ENCODE measurements at places on chromosomes 1 and 21.

DNA sequence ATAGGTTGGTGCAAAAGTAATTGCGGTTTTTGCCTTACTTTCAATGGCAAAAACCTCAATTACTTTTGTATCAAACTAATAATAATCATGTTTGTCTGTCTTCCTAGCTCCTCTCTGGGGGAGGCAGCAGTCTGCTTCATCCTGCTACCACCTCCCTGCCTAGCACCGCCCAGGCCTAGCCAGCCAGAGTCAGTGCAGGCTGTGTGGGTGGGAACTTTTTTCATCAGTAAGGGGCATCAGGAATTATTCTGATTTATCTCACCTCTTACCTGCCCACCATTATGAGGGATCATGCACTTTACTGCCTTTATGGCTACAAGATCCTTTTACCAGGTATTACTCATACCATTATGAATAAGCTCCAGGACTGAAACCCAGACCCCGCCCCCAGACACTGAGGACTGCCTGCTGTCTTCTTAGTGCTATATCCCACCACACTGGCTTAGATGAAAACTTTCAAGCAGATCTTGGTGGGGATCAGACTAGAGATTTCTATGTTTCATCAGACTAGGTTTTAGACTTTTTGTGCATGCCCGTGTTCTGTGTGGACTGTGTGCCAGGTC is 116.4 kb downstream of the PBX1 start:
- DNase-seq, result no peak

DNA sequence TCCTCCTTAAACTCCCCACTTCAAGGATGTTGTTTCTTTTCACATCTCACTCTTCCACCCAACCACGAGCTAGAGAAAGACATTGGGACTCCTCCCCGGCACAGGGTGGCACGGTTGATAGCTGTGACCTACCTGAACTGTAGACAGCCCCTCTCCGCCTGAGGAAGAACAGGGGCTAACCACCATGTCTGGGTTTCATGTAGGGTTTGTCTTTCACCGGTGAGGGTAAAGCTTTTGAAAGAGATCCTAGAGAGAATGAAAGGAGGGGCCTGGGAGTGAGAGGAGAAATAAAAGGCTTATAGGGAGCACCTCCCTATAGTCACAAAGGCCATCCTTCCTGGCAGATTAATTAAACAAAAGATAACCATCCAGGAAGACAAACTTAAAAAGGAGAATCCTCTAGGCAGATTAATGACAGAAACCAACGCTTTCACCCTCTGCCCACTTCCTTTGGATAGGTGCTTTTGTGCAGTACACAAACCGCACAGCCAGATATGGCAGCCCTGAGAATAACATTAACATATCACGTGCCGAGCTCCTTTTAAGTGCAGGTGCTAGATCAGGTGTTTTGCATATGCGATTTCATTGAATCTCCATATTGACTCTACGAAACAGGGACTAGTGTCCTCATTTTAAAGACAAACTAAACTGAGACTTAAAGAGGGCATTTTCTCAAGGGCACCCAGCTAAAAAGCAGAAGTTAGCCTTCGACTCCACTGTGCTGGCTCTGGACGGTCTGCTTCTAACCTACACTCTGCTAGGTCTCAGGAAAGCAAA is 178.1 kb upstream of the RUNX1 start:
- no peak for DNase-seq

- DNase-seq, result no peak
Measured at GRCh38 chr1:6723621-6724428, 22.2 kb upstream of the DNAJC11 start.

DNA sequence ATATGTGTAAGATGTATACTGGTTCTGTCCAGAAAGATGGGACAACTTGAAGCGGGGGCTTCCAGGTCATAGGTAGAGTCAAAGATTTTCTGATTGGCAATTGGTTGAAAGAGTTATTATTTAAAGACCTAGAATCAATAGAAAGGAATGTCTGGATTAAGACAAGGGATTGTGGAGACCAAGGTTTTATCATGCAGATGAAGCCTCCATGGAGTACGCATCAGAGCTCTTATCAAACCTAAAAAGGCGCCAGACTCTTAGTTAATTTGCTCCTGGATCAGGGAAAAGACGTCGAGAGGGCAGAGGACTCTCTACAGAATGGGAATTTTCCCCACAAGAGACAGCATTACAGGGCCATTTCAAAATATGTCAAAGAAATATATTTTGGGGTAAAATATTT is 23.7 kb upstream of the ETV3 start:
- DNase-seq, result no peak

GRCh38 chr1:19532519-19532918 is 47.2 kb upstream of the CAPZB start:
- no peak for DNase-seq

GRCh38 chr1:80448081-80448480 is 1352.7 kb upstream of the ADGRL2 start:
- no peak for DNase-seq

- no peak for DNase-seq
Measured at GRCh38 chr1:178607718-178608408, 95.0 kb downstream of the TEX35 start.

GRCh38 chr1:14553711-14554110 is 44.8 kb upstream of the KAZN start:
- DNase-seq, result no peak

DNA sequence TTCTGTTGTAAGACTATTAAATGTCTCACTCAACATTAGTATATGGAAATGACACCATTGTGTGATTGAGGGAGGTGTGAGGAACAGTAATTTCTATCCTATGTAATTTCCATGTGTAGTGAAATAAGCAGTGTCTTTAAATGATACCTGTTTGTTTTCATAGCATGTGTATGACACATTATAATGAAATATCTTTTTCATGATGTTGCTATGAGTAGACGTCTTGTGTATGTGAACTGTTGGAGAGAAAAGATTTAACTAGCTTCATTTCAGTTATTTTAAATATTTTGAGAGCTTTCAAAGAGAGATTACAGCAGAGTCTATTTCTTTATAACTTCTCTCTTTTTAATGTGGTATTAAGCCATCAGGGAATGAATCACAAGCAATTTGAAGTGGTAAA is 71.5 kb upstream of the QSOX1 start:
- DNase-seq, result no peak

GRCh38 chr1:147238053-147238902 is 4.2 kb upstream of the CHD1L start:
- DNase-seq, result no peak

GRCh38 chr1:23865543-23865930 is 2.6 kb downstream of the FUCA1 start:
- DNase-seq, result peak; percentile 70

DNA sequence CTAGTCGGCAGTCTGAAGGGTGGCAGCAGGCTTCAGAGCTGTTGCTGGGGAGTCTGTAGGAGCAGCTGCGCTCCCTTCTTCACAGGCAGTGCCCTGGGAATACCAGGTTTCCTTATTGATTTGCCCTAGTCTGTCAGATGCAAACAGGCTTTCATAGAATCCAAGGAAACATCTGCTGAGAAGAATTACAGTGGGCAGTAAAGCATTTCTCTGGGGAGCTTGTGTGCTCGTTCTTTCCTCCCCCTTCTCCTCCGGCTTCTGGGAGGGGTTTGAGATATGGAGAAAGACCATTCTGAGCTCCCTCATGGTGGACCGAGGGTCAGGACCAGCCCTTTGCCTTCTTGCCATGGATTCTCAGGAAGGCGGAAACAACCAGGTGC is 25.4 kb upstream of the PARP1 start:
- no peak for DNase-seq

DNA sequence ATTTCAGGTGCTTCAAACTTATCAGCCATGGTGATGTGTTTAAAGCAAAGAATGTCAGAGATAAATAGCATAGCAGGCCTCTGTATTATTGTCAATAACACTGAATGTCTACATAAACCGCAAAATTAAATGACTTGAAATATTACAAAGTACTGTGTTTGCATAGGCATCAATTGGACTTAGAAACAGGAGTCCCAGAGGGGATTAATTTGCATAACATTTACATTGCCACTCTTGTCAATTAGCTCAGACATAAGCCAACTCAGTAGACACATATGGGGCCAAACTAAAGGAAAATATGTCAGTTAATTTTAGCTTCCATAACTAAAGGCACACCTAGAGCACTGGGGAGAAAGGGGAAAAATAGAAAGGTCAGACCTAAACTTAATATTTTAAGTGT is 814.5 kb upstream of the NEGR1 start:
- no peak for DNase-seq

GRCh38 chr1:40625476-40626382 is 39.8 kb downstream of the RIMS3 start:
- DNase-seq, result no peak

- DNase-seq, result no peak
Measured at GRCh38 chr1:87800006-87800405, 471.3 kb downstream of the LMO4 start.

DNA sequence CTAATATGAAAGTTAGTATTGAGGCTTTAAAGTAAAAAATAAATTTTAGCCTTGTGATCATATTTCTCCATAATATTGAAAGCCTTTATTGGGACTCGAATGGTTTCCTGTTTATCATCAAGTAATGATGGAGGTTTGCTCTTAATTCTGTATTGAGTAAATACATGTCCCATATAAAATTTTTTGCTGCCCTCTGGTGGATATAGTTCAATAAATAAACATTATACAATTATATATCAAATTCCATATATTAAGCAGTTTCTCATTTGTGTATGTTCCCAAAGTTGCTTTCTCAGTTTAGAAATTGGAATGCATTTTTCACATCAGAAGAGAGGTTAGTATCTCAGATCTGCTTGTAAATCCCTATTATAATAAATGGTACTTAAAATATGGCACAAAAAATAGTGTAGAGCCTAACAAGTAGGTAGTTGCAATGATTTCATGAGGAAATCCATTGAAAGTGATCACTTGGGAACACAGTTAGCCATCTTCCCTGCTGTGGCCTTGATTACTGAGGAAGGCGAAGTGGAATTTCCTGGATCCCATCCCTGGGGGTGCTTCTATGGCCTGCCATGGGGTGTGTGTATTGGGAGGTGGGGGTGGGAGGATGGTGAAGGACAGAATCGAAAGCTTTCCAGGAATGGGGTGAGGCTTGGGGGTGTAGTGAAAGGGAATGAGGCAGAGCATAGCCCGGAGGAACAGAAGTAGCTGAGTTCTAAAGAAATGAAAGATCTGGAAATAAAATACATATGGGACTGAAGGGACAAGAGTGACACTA is 84.1 kb upstream of the C21orf91 start:
- no peak for DNase-seq

- DNase-seq, result no peak
Measured at GRCh38 chr1:211589782-211590721, 11.1 kb upstream of the SLC30A1 start.

- DNase-seq, result no peak
Measured at GRCh38 chr1:234779160-234779538, 169.2 kb upstream of the IRF2BP2 start.

GRCh38 chr1:109306832-109307273 is at the start of gene MYBPHL:
Gene MYBPHL, minus strand, starts transcription at chr1:109307011. Its CDS starts 20 bp downstream, at chr1:109306991.
- peak; percentile 70 for DNase-seq

GRCh38 chr1:6030132-6030531 is 15.6 kb upstream of the KCNAB2 start:
- no peak for DNase-seq

- no peak for DNase-seq
Measured at GRCh38 chr21:39007532-39007931, 175.7 kb downstream of the PSMG1 start.

- DNase-seq, result no peak
Measured at GRCh38 chr21:16713331-16714117, 799.3 kb upstream of the CXADR start.

DNA sequence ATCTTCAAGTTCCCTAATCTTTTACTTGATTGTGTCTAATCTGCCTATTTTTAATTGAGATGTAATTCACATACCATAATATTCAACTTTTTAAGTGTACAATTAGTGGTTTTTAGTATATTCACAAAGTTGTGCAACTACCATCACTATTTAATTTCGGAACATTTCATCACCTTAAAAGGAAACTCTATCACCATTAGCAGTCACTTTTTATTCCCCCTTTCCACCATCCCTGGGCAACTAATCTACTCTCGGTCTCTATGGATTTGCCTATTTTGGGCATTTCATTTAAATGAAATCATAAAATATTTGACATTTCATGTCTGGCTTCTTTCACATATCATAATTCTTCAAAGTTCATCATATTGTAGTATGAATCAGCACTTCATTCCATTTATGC is 30.6 kb upstream of the HYI start:
- no peak for DNase-seq

- no peak for DNase-seq
Measured at GRCh38 chr1:25718732-25719131, 81.3 kb upstream of the SELENON start.

DNA sequence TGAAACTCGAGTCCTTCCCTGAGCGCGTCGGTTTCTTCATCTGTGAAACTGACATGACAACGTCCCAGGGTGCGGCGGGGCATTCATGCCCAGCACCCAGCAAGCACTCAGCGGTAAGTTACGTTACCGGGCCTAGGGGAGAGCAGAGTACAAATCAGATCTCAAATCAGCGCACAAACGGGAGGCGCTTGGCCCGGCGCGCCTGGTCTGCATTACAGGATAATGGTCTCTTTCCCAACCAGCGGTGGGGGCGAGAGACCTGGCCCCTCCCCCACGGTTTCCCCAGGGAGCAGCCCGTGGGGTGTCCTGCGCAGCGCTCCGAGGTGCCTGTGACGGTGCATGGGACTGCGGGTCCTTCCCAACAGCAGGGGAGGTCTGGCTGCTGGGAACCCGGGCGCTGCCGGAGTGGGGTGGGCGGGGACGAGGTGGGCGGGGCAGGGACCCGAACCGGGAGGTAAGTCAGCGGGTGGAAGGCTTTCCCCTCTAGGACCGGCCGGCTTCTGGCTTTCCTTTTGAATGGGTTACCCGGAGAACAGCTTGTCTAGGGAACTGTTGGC is 1.0 kb downstream of the TMEM51 start:
- peak; percentile 37 for DNase-seq

DNA sequence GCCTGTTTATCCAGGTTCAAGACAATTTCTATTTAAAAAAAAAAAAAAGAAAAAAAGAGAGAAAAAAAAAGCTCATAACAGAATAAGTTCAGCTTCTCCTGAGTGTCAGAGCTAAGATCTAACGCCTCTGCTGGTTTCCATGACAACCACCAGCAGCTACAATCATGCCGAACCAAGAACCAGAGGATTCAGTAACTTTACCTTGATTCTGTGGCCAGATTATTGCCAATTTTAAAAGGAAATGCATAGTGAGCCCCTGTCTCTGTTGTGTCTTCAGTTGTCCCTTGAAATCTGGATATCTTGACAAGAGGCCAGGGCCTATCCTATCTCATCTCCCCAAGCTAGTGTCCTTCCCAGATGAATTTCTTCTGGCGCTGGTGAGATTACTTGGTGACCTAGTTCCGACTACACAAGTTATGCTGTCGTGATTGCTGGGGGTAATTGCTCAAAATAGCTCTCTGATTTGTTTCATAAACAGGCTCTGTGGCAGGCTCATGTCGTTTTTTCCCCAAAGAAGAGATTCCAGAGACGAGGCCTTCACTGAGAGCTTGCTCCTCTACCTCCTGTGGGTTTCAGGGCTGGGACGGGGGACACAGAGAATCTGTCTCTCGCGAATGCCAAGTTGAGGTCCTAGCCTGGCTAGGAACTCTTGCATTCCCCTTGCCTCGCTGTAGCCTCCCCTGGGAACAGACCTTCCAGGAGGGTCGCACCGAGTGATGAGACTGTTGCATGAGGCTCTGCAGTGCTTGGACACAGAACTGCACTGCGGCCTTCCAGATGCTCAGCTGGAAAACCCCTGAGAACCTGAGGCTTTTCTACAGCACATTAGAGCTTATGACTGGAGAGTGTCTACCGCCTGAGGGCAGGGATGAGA is 32.4 kb upstream of the SCCPDH start:
- DNase-seq, result no peak

GRCh38 chr1:179384027-179384426 is 18.3 kb downstream of the AXDND1 start:
- no peak for DNase-seq
